ENCODE measurements at places on chromosomes 16 and 17. TPM values are rescaled to one million over a fixed set of nuclear protein-coding genes. Genes with fewer than 3 reads are reported as not detected.

HAS3 gene
- total RNA-seq = 41.0 TPM

METTL26 gene
- 128 TPM for total RNA-seq

HSPB9 gene
- not detected for total RNA-seq

MPO gene
- total RNA-seq = not detected

BAHCC1 gene
- 12.9 TPM for total RNA-seq

KCNH6 gene
- not detected for total RNA-seq

AIPL1 gene
- total RNA-seq = not detected

CDK5R1 gene
- 4.2 TPM for total RNA-seq

C17orf113 gene
- 0.40 TPM for total RNA-seq

MEOX1 gene
- total RNA-seq = not detected

TP53TG3B gene
- total RNA-seq = 0.66 TPM

ALDOC gene
- total RNA-seq = 2.1 TPM

SPNS2 gene
- 9.5 TPM for total RNA-seq

KLHL36 gene
- total RNA-seq = 15.5 TPM

TCAP gene
- 1.1 TPM for total RNA-seq

HEATR9 gene
- total RNA-seq = not detected

IRX3 gene
- total RNA-seq = 5.1 TPM

ABCA5 gene
- 2.4 TPM for total RNA-seq

TAC4 gene
- total RNA-seq = not detected

FOXJ1 gene
- total RNA-seq = 0.55 TPM

MPDU1 gene
- total RNA-seq = 132 TPM

ACSM2B gene
- not detected for total RNA-seq

SLC46A1 gene
- 16.7 TPM for total RNA-seq

BMERB1 gene
- total RNA-seq = 72.6 TPM

ITGA3 gene
- total RNA-seq = 420 TPM

CDH13 gene
- total RNA-seq = not detected

HS3ST3A1 gene
- not detected for total RNA-seq

LGALS9 gene
- 2.0 TPM for total RNA-seq

BAIAP3 gene
- 1.8 TPM for total RNA-seq

NFAT5 gene
- 5.1 TPM for total RNA-seq

NAGS gene
- 1.1 TPM for total RNA-seq

GDPD3 gene
- 1.6 TPM for total RNA-seq

SAMD14 gene
- total RNA-seq = 0.37 TPM

C17orf107 gene
- 0.36 TPM for total RNA-seq

UTS2R gene
- not detected for total RNA-seq

PIRT gene
- total RNA-seq = not detected

ALDH3A1 gene
- 888 TPM for total RNA-seq

MT2A gene
- total RNA-seq = 1,146 TPM

All from A549 treated with ZK216348 at 1 μM for 4 hours (cell line).